Thymus (tissue), 14 donors: ENCODE measurements at places on chromosomes 6 and 20. TPM values are rescaled to one million over a fixed set of nuclear protein-coding genes. Genes with fewer than 3 reads are reported as not detected.

The SSTR4 gene
- not detected for total RNA-seq

- no peak overlapping the region for H3K4me3 ChIP-seq
- H3K36me3 ChIP-seq, result no peaks in the 10 kb centered on the region
- no peaks in the 10 kb centered on the region for H3K27me3 ChIP-seq
- H3K27ac ChIP-seq, result no peak overlapping the region
- no peaks in the 10 kb centered on the region for H3K4me1 ChIP-seq
- DNase-seq, result no peak
Measured at GRCh38 chr6:10309457-10310329, 105.2 kb downstream of the TFAP2A start.

The SLC52A3 gene
- 0.05 TPM for total RNA-seq

The EEF1A2 gene
- 0.19 TPM for total RNA-seq
